ENCODE measurements at places on chromosomes 2 and 18.

DNA sequence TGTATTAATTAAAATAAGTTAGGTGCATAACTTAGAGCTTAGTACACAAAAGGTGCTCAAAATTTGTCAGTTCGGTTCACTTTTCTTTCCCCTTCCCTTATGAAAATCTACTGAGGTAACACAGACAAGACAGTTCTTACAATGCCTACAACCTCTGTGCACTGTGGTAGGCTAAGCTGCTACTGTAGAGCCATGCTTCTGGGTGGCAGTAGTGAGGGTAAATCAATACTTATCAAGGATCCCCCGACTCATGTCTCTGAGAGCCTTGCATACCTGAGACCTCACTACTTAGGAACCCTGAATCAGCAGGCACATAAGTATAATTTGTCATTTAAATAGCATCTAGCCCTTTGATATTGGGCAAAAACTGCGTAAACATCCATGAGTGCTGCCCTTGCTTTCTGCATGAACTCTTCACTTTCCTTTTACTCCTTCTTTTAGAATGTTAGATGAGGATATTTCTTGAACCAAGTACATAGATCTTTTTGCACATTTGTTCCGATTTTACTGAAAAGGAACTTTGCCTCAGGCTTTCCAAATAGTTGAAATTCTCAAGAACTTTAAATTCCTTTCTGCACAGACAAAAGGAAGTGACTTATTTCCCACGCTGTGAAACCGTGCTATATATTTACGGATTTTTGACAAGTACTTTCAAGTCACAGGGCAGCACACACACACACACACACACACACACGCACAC lies 234.4 kb downstream of the TRIB2 start:
- DNase-seq: no peak

DNA sequence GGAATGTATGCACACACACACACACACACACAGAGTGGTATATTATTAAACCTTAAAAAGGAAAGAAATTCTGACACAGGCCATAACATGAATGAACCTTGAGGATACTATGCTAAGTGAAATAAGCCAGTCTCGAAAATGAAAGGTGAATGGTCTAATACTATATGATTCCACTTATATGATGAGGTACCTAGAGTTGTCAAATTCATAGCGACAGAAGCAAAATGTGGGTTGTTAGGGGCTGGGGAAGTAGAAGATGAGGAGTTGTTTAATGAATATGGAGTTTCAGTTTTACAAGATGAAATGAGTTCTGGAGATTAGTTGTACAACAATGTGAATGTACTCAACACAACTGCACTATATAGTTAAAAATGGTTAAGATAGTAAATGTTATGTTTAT lies 118.1 kb downstream of the ABCA12 start:
- no peak for DNase-seq

GRCh38 chr18:26649193-26649543 lies 100.8 kb upstream of the KCTD1 start:
- DNase-seq: no peak

GRCh38 chr2:67399831-67400489 lies 2.8 kb downstream of the ETAA1 start:
- DNase-seq: no peak

DNA sequence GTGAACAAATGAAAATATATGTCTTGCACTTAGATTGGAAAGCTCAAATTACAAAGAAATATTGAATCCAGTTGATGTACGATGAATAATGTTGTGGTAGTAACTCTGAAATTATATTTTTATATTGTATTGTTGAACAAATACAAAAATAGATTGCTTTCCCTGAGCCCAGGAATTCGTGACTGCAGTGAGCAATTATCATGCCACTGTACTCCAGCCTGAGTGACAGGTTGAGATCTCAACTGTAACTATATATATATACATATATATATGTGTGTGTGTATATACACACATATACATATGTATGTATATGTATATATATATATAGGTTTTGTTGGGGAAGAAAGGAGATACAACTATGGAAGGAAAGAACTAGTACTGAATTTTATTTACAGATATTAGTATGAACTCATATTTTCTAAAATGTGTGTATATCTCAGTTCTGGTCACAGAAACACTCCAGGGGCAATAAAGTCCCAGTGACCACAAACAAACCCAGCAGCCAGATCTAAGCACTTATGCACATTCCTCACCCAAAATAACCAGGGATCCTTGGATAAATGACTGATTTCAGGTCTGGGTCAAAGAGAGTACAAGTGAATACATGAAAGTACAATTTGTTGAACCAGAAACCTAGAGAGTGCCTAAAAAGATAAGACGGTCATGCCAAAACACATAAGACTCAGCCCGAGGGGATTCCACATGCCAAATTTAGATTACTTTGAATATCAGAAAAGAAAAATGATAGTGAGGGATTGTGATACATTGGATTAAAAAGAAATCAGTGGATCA lies 146.3 kb downstream of the TMX3 start:
- DNase-seq: no peak

DNA sequence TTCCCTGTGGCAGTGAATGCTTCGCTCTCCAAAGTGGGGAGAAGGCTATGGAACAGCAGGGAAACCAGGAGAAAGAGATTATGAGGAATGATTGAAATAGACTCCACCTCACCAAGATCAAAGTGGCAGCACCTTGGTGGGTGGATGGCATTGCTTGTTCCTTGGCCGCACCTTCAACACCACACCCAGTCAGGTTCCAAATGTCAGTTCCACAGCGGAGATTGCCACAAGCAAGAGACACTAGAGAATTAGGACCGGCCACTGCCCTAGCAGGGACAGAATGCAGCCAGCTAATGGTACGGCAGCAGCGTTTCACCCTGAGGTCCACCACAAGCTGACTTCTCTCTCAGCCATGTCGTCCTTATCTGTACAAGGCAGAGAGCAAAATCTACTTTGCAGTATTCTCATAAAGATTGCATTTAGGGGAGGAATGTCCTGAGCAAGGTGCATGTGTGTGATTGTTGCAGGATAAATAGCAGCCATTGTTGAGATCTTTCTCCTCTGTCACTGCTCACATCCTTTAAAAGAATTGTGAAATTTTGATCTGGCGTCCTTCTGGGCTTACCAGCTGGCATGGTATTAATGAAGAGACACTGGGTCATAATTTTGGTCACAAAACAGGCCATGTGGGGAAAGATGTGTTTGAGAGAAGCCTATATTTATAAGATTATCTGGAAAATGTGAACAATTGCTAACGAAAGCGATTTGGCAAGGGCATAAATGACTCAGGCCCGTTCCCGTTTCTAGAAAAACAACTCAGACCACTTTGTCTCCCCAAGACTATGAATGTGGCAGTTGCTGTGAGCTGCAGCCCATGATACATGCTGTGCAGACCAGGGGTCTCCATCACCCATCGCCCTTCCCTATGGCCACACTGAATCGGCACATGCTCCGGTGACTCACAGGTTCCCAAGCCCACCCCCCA lies 228.6 kb upstream of the ID2 start:
- no peak for DNase-seq

DNA sequence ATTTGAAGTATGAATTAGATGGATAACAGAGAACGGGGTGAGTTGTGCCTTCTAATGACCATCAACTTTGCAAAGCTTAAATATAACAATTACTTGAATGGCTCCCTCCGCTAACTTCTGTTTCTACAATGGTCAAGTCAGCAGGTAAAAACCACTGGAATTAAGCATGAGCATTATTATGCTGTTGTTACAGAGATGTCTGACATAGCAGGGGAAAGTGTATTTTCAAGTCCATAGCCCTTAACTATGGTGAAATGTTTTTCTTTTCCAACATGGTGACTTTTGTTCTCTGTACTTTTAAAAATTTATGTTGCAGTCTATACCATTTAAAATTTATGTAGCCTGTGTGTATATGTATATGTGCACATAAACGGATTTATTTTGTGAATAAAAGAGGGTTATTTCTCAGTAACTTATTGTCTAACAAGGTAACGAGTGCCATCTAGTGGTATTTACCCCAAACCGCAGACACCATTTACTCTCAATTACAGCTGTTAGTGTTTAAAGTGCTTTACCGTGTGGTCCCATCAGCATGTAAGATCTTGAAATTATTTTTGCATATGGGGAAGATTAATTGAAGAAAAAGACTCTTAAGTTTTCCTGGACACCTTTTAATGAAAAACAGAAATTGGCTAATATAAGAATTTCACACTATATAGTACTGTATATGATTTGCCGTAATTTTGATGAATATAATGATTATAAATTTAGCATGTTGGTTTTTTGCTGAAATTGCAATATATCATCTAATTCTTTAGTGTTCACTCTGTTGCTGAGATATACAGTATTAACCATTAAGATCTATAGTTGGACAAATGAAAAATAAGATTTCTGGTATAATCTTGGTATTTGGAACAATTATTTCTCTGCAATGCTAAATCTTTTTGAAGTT lies 78.2 kb downstream of the UBE2E3 start:
- peak; percentile 3 for DNase-seq

GRCh38 chr2:12965540-12966269 lies 249.0 kb downstream of the TRIB2 start:
- no peak for DNase-seq

DNA sequence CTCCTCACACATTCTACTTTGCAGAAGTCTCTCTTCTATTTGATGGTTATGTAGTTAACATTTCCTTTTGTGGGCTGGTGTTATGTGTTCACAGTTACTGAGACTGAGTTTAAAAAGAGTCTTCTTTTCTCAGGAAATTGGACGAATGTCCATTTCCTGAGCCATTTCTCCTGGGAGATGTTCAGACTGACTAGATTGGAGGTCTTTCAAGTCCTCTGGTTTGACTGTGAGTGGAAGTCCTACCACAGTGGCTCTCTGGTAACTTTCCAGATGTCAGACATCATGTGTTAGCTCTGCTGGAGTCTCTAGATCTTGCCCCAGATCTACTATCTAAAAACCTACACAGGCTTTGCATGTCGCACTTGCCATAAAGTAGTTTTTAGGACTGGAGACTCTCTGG lies 116.0 kb downstream of the GALR1 start:
- no peak for DNase-seq

DNA sequence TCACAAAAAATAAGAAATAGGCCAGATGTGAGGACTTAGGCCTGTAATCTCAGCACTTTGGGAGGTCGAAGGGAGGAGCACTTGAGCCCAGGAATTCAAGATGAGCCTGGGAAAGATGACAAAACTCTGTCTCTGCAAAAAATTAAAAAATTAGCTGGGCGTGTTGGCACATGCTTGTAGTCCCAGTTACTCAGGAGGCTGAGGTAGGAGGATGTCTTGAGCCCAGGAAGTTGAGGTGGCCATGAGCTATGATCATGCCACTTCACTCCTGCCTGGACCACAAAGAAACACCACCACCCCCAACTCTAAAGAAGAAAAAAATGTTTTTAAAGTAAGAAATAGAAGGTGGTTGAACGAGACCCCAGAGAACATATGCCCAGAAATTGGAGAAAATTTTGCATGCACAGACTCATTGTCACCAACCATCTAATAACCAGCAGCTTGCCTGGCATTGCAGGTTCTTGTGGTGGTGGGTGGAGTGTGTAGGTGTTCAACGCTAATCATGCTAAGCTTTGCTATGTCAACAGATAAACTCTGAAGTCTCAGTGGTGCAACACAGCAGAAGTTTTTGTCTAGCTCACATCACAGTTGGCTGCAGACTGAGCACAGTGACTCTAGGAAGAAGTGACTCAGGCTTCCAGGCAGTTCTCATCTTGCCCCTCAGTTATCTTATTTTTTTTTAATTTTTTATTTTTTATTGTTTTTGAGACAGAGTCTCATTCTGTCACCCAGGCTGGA lies 18.6 kb downstream of the ARL4C start:
- no peak for DNase-seq

DNA sequence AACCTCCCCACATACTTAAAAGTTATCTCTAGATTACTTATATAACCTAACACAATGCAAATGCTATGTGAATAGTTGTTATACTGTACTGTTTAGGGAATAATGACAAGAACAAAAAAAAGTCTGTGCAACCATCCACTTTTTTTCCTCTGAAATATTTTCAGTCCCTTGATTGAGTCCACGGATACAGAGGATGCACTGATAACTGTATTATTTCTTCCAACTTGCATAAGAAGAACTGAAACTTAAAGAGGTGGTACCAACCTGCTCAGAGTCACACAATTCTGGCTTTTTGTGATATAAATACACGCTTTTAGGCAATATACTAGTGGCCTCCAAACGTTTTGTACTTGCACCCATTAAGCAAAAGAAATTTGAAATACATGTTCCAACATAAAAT lies 1.4 kb downstream of the SMC6 start:
- DNase-seq: no peak

Measured in stimulated activated CD4-positive, alpha-beta T cell treated with anti-CD3 and anti-CD28 coated beads, Interleukin-4, amount 100 ng/mL, for 1 hour (primary cell).